Activated CD8-positive, alpha-beta T cell treated with anti-CD3 and anti-CD28 coated beads for 36 hours (primary cell): ENCODE measurements at places on chromosomes 4 and X. TPM values are rescaled to one million over a fixed set of nuclear protein-coding genes. Genes with fewer than 3 reads are reported as not detected.

- H3K4me3 ChIP-seq, result no peak overlapping the region
- H3K27ac ChIP-seq, result no peak overlapping the region
- DNase-seq, result no peak
- no peaks in the 10 kb centered on the region for H3K36me3 ChIP-seq
- H3K4me1 ChIP-seq, result no peaks in the 10 kb centered on the region
Observed at GRCh38 chr4:79623021-79623870, 215.2 kb upstream of the GK2 start.

DNA sequence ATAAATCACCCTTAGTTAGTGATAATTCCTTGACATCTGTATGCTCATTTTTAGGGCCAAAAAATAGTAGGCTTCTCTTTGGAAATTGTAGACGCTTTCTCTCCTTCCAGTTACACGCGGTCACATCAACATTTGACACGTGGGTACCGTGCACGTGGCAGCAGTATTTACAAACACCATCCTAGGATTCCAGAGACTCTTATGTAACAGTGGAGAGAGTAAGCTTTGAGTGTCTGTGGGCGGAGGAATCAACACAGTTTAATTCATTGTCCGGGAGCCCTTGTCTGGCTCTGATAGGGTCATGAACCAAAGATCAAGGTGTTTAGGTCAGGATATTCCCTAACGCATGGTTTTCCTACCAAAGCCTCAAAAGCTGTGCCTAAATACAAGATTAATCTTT, 12.2 kb downstream of the TET2 start:
- peaks cover 34% of the 10 kb centered on the region for H3K4me1 ChIP-seq
- DNase-seq, result no peak
- peaks cover 23% of the 10 kb centered on the region for H3K36me3 ChIP-seq
- H3K4me3 ChIP-seq, result no peak overlapping the region
- no peaks in the 10 kb centered on the region for H3K27me3 ChIP-seq

GRCh38 chrX:71198066-71198465, 25.0 kb upstream of the GJB1 start:
- H3K27me3 ChIP-seq, result no peaks in the 10 kb centered on the region
- H3K4me1 ChIP-seq, result peaks cover 16% of the 10 kb centered on the region
- H3K27ac ChIP-seq, result peak overlapping the region; percentile 87
- DNase-seq, result peak; percentile 24
- peak overlapping the region; percentile 79 for H3K4me3 ChIP-seq

DNA sequence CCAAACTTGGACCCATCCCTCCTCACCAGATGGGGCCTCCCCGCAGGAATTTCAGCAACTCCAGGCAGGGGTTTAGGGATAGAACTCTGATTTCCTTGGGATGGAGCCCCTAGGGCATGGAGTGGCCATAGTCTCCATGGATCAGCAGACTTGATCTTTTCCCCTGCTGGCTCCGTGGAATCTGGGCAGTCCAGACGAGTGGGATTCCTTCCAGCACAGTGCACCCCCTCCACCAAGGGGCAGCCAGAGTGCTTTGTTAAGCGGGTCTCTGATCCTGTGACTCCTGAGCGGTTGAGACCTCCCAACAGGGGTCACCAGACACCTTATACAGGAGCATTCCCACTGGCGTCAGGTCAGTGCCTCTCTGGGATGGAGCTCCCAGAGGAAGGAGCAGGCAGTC, 40.4 kb downstream of the ENPP6 start:
- H3K27ac ChIP-seq, result no peak overlapping the region
- peaks cover 29% of the 10 kb centered on the region for H3K27me3 ChIP-seq
- H3K4me3 ChIP-seq, result no peak overlapping the region
- H3K4me1 ChIP-seq, result no peaks in the 10 kb centered on the region
- no peaks in the 10 kb centered on the region for H3K36me3 ChIP-seq

- H3K4me3 ChIP-seq, result no peak overlapping the region
- peaks cover 2% of the 10 kb centered on the region for H3K4me1 ChIP-seq
- no peaks in the 10 kb centered on the region for H3K27me3 ChIP-seq
- H3K36me3 ChIP-seq, result no peaks in the 10 kb centered on the region
Observed at GRCh38 chrX:14357314-14357713, 172.0 kb upstream of the GLRA2 start.

DNA sequence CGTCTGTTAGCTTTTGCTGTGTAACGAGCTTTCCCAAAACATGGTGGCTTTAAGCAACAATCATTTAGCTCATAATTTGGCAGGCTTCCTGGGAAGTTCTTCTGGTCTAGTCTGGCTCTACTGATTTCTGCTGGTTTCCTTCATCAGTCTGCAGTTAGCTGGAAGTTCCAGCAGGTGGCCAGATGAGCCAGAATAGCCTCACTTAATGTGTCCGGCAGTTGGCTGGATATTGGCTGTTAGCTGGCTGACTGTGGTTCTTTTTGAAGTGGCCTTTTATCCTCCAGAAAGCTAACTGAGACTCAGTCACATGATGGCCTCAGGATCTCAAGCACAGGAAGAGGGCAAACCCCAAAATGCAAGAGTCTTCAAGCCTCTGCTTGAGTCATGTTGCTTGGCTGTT, 34.9 kb downstream of the FTHL17 start:
- no peak overlapping the region for H3K4me3 ChIP-seq
- H3K4me1 ChIP-seq, result peaks cover 5% of the 10 kb centered on the region
- no peaks in the 10 kb centered on the region for H3K36me3 ChIP-seq
- DNase-seq, result peak; percentile 20
- H3K27me3 ChIP-seq, result peaks cover 4% of the 10 kb centered on the region
- no peak overlapping the region for H3K27ac ChIP-seq

DNA sequence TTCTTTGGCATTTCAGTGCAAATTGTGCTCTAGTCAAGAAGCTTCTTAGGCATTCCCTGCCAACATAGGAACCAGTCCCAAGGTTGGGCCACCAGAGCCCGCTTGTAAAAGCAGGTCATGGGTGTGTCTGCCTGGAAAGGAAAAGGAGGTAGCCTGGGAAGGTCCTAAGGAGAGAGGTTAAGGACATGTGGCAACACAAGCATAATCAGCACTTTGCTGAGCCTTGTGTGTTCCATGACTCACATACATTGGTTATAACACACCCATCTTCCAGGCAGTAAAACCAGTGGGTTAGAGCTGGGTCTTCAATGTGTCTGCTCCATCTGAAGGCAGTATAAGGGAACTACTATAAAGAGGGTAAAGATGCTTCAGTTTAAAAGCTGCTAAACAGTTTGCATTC, 165.0 kb downstream of the FHIP1A start:
- no peaks in the 10 kb centered on the region for H3K36me3 ChIP-seq
- H3K27me3 ChIP-seq, result peaks cover 6% of the 10 kb centered on the region
- no peaks in the 10 kb centered on the region for H3K4me1 ChIP-seq
- no peak overlapping the region for H3K4me3 ChIP-seq

- H3K4me1 ChIP-seq, result no peaks in the 10 kb centered on the region
- DNase-seq, result no peak
- no peak overlapping the region for H3K27ac ChIP-seq
Observed at GRCh38 chr4:72457158-72457557, 111.9 kb downstream of the ADAMTS3 start.

GRCh38 chr4:149203256-149204001, 612.2 kb downstream of the IQCM start:
- H3K4me3 ChIP-seq, result no peak overlapping the region
- H3K4me1 ChIP-seq, result no peaks in the 10 kb centered on the region
- no peaks in the 10 kb centered on the region for H3K27me3 ChIP-seq
- H3K36me3 ChIP-seq, result no peaks in the 10 kb centered on the region
- DNase-seq, result no peak

DNA sequence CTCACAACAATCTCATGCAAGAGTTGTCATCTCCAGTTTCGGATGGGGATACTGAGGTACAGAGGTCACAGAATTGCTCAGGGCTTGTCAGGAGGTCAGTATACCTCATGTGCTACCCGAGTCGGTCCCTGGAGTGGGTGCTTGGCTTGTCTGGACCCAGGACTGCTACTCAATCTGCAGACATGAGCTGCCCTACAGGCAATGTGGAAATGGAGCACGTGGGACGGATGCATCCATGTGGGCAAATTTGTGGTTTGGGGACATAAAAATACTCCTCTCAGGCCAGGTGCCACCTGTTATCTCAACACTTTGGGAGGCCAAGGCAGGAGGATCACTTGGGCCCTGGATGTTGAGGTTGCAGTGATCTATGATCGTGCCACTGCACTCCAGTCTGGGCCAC, 15.8 kb downstream of the USP11 start:
- H3K4me1 ChIP-seq, result peaks cover 12% of the 10 kb centered on the region
- H3K4me3 ChIP-seq, result no peak overlapping the region
- peaks cover 22% of the 10 kb centered on the region for H3K36me3 ChIP-seq
- peak overlapping the region; percentile 75 for H3K27ac ChIP-seq

- DNase-seq, result no peak
- no peak overlapping the region for H3K27ac ChIP-seq
- H3K4me1 ChIP-seq, result peaks cover 22% of the 10 kb centered on the region
- no peaks in the 10 kb centered on the region for H3K36me3 ChIP-seq
- peaks cover 9% of the 10 kb centered on the region for H3K27me3 ChIP-seq
Observed at GRCh38 chr4:26126143-26126718, 194.6 kb upstream of the RBPJ start.

- no peak for DNase-seq
- H3K36me3 ChIP-seq, result no peaks in the 10 kb centered on the region
- H3K4me1 ChIP-seq, result no peaks in the 10 kb centered on the region
- H3K27ac ChIP-seq, result no peak overlapping the region
- H3K4me3 ChIP-seq, result no peak overlapping the region
Observed at GRCh38 chr4:175951794-175952193, 113.8 kb upstream of the WDR17 start.

- H3K4me3 ChIP-seq, result no peak overlapping the region
- no peaks in the 10 kb centered on the region for H3K4me1 ChIP-seq
- H3K27ac ChIP-seq, result no peak overlapping the region
- DNase-seq, result no peak
- no peaks in the 10 kb centered on the region for H3K27me3 ChIP-seq
Observed at GRCh38 chrX:124690495-124690894, 344.1 kb downstream of the SH2D1A start.

- H3K36me3 ChIP-seq, result no peaks in the 10 kb centered on the region
- H3K27me3 ChIP-seq, result peaks cover 38% of the 10 kb centered on the region
- H3K27ac ChIP-seq, result no peak overlapping the region
- H3K4me3 ChIP-seq, result no peak overlapping the region
Observed at GRCh38 chr4:2024683-2025082, 15.9 kb upstream of the NELFA start.

DNA sequence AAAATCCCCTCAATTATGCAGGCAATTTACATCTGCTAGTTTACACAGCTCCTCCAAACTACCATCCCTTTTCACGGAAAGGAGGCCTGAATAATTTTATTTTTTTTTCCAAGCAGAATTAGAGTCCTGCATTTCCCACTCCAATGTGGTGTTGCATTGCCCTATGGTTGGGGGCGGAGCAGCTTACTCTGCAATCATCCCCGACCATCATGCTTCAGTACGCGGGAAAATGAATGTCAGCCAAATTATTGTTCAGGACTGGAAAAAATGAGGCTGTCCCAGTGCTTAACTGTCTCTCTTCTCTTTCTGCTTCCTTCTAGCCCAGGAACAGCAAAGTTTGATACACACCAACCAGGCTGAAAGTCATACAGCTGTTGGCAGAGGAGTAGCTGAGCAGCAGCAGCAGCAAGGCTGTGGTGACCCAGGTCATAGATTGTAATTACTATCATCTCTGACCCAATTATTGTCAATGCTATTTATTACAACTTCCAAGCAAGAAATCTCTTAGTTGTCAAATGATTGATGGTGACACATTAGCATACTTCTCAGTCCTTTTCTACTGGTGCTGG, 28.3 kb downstream of the MMRN1 start:
- no peak overlapping the region for H3K4me3 ChIP-seq
- H3K4me1 ChIP-seq, result no peaks in the 10 kb centered on the region
- H3K36me3 ChIP-seq, result no peaks in the 10 kb centered on the region
- peaks cover 7% of the 10 kb centered on the region for H3K27me3 ChIP-seq

DNA sequence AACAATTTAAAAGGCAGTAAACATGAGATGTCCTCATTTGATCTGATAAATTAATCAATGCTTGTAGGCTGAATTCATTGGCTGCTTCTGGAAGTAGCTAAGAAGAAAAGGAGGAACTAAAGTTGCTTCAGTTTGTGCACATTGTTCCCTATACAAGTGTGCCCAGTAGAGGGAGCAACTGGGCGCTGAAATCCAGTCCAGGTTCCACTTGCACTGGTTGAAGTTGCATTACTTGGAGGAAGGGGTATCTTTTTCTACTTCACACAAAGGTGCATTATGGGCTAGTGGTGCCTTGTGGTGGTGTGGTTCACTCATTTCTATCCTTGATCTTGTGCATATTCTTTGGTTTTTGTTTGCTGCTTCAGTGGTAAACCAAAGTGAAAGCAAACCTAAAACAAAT, 67.9 kb upstream of the SOX3 start:
- peak; percentile 20 for DNase-seq
- no peaks in the 10 kb centered on the region for H3K27me3 ChIP-seq
- H3K4me3 ChIP-seq, result no peak overlapping the region

DNA sequence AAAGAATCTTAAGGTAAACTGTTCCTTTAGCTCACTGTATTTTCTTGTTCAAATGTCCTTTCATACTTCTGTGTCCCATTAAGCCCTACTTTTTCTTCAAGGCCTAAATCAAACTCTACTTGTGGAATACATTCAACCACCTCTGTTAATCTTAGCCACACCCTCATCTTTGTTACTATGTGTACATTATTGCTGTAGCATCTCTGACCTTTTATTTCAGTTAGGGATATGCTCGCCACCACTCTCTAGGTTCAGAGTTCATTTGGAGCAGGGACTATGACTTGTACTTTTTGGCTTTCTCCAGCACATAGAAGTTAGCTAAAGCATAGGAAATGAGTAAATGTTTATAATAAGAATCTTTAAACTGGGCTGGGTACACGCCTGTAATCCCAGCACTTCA, 6.8 kb upstream of the PNPLA4 start:
- DNase-seq, result no peak
- no peak overlapping the region for H3K4me3 ChIP-seq

GRCh38 chr4:15955670-15956069, 7.3 kb downstream of the FGFBP2 start:
- H3K4me3 ChIP-seq, result no peak overlapping the region
- H3K27ac ChIP-seq, result no peak overlapping the region
- H3K36me3 ChIP-seq, result no peaks in the 10 kb centered on the region
- peaks cover 2% of the 10 kb centered on the region for H3K27me3 ChIP-seq
- no peak for DNase-seq
- H3K4me1 ChIP-seq, result peaks cover 15% of the 10 kb centered on the region

Gene TMSB15A
- not detected for total RNA-seq

Gene RBM46
- not detected for total RNA-seq

Gene ARAP2
- total RNA-seq, result 31.0 TPM

Gene NWD2
- total RNA-seq, result not detected

Gene WDR17
- total RNA-seq, result 0.63 TPM

Gene TRIM75
- not detected for total RNA-seq

Gene OCRL
- 2.2 TPM for total RNA-seq

Gene SLITRK4
- total RNA-seq, result not detected

Gene NMU
- 0.41 TPM for total RNA-seq

Gene CEP44
- 29.3 TPM for total RNA-seq

Gene MND1
- total RNA-seq, result 50.0 TPM

Gene SOX3
- not detected for total RNA-seq
